Neural progenitor cell (in vitro differentiated cells): ENCODE measurements at places on chromosomes 16 and 17.

- DNase-seq, result no peak
These were observed 1.8 kb upstream of the TPPP3 start for GRCh38 chr16:67395105-67395457.

GRCh38 chr17:41917192-41917591 is 1.6 kb downstream of the ACLY start:
- DNase-seq, result peak; percentile 29

DNA sequence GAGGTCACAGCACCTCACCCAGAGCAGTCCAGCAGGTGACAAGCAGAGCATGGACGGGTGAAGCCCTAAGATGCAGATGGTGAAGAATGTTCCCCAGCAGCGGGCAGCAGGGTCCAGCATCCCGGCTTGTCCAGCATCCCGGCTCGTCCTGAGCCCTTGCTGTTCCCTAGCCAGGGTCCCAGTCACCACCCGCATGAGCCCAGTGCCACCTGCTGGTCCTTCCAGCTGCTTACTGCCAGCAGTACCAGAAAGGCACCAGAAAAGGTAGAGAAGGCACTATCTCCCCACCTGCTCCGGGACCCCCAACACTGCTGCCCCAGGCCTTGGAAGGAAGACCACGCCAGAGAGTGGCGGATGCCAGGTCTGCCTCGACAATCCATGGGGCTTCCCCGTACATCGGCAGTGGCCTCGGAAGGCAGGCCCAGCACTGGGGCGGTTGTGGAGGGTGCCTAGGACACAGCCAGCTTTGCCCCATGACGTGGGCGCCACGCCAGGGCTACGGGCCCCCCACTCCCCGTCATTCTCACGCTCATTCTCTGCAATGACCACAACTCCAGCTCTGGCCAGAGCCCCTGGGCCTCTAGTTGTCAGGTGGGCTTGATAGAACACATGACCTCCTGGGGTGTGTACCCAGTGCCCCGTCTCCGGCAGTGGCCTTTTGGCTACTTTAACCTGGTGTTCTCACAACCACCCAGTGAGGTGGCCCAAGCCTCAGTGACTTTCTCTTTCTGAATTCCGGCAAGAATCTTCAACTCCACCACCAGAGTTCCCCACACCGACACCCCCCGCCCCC is 1.4 kb downstream of the CENPX start:
- peak; percentile 78 for DNase-seq

DNA sequence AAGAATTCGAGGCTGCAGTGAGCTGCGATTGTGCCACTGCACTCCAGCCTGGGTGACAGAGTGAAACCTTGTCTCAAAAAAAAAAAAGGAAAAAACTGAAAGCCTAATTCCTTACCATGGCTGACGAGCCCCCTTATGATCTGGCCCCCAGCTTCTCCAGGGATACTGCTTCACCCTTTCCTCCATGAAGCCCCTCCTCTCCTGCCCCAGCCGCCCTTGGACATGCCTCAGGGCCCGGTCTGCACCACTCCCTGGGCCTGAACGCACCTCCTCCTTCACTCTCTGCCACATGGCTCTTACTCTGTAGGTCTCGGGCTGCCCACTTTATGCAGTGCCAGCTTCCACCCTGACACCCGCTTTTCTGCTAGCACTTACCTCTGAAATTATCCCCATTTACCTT is 65.3 kb downstream of the COG7 start:
- no peak for DNase-seq

- peak; percentile 45 for DNase-seq
These were observed 722 bp upstream of the TIMP2 start for GRCh38 chr17:78925662-78926555.

DNA sequence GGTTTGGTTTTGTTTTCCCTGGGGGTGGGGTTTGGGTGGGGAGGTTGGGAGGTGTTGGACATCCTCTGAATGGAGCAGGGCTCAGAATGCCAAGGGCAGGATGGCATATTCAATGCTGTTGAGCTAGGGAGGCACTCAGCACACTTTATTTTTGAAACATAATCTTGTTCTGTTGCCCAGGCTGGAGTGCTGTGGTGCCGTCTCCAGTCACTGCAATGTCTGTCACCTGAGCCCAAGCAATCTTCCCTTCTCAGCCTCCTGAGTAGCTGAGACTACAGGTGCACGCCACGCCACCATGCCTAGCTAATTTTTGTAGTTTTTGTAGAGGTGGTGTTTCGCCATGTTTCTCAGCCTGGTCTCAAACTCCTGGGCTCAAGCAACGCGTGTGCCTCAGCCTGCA is 186.1 kb downstream of the RPTOR start:
- no peak for DNase-seq

DNA sequence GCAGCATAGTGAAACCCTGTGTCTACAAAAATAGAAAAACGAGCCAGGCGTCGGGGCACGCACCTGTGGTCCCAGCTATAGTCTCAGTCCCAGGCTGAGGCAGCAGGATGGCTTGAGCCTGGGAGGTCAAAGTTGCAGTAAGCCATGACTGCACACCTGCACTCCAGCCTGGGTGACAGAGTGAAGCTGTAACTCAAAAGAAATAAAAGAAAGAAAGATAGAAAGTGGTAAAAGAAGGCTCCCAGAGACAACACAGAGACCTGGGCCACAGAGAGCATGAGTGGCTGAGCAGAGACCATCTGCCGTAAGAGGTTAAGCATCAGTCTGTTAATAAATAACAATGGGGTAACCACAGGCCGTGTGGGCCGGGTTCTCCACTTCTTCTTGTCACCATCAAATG is 15.3 kb upstream of the HEXD start:
- no peak for DNase-seq

DNA sequence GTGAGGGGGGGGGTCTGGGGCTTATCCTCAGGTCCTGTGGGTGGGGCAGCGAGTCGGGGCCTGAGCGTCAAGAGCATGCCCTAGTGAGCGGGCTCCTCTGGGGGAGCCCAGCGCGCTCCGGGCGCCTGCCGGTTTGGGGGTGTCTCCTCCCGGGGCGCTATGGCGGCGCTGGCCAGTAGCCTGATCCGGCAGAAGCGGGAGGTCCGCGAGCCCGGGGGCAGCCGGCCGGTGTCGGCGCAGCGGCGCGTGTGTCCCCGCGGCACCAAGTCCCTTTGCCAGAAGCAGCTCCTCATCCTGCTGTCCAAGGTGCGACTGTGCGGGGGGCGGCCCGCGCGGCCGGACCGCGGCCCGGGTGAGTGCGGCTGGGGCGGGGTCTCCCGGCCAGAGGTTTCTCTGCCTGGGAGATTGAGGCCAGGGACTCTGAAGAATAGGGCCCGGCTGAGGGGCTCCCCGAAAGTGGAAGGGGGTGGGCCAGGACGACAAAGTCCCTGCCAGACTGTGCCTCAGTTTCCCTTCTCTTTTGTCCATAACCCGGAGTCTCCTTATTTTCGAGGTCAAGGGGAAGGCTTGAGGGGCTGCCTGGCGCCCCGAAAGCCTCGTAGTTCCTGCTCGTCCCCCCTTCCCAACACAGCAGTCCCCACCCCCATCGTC is at the start of gene FGF11:
TSS of gene FGF11 (plus strand) at position 51 of the 651 bp plus-strand sequence. CDS start at position 160, 109 bp downstream.
- peak; percentile 56 for DNase-seq

- DNase-seq, result no peak
These were observed 24.1 kb downstream of the SEC14L5 start for GRCh38 chr16:4982056-4982867.

- no peak for DNase-seq
These were observed 1.4 kb downstream of the TMEM235 start for GRCh38 chr17:78232859-78233173.

DNA sequence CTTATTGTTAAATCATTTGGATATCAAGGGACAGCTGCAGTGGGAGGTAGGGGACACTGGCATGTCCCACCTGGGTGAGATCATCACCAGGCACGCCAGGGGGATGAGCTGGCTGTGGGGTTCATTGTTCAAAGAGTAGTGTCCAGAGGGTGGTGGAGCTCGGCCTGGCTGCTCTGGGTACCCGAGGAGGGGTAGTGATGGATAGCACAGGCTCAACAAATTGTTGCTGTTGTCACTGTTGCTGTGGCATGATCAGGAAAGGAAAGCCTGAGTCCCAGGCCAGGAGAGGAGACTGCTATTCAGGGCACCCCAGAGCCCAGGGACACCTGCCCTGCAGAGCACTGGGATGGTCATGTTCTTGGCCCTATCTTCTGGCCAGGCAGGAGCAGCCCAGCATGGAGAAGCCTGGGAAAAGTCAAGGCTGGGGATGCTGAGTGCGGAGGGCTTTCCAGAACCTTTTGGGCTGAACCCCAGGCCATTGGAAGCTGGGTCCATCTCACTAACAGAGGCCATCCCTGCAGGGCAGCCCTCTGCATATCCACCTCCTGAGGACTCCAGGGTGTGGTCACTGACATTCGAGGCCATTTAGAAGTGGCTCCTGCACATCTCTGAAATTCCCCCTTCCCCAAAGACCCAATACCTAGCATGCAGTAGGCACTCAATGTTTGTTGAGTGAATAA is 12.1 kb downstream of the BEAN1 start:
- no peak for DNase-seq

- DNase-seq, result no peak
These were observed 252.5 kb downstream of the SLC39A11 start for GRCh38 chr17:72840019-72840418.

DNA sequence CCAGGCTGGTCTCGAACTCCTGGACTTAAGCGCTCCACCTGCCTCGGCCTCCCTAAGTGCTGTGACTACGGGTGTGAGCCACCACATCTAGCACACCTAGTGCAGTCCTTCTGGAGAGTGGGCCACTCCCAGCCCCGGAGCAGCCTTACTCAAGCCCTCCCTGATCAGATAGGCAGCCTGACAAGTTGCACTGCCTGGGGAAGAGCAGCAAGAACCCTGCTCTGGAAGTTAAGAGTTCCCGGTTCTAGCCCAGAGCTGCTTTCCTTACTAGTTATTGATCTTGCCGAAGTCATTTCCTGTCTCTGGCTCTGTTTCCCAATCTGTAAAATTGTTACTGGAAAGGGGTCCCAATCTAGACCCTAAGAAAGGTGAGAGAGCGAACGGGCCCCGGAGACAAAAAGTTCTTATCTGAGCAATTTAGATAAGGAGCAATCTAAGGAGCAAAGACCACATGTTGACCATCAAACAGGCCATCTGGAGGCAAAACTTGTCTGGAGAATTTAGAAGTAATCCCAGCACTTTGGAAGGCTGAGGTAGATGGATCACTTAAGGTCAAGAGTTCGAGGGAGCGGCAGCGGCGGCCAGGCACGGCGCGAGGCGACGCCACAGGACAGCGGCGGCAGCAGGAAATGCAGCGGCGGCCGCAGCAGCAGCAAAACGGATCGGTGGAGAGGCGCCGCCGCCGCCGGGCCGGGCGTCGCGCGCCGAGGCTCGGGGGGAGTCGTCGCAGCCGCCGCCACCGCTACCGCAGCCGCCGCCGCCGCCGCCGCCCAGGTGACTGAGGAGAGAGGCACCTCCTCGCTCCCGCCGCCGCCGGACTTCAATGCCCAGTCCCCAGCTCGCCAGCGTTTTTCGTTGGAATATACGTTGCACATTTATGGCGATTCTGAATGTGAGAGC is 4.3 kb upstream of the NAGLU start:
- DNase-seq, result peak; percentile 87

DNA sequence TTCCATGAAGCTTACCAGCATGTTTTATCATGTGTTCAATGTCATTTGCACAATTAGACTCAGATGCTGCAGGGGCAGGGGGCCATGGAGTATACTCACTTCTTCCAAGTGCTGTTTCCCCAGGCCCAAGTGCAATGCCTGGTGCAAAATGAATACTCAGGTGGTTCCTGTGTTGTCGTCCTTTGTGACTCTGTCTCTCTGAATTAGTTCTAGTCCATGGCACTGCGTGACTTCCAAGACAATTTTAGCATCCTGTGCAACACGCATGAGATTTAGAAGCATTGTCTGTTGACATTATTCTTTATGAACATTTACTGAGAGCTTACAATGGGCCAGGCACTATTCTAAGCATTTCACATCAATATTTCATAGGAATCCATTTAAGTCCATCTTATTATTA is 769.7 kb upstream of the RBFOX1 start:
- no peak for DNase-seq

- DNase-seq, result no peak
These were observed 82.1 kb downstream of the CCT6B start for GRCh38 chr17:34879146-34879545.

DNA sequence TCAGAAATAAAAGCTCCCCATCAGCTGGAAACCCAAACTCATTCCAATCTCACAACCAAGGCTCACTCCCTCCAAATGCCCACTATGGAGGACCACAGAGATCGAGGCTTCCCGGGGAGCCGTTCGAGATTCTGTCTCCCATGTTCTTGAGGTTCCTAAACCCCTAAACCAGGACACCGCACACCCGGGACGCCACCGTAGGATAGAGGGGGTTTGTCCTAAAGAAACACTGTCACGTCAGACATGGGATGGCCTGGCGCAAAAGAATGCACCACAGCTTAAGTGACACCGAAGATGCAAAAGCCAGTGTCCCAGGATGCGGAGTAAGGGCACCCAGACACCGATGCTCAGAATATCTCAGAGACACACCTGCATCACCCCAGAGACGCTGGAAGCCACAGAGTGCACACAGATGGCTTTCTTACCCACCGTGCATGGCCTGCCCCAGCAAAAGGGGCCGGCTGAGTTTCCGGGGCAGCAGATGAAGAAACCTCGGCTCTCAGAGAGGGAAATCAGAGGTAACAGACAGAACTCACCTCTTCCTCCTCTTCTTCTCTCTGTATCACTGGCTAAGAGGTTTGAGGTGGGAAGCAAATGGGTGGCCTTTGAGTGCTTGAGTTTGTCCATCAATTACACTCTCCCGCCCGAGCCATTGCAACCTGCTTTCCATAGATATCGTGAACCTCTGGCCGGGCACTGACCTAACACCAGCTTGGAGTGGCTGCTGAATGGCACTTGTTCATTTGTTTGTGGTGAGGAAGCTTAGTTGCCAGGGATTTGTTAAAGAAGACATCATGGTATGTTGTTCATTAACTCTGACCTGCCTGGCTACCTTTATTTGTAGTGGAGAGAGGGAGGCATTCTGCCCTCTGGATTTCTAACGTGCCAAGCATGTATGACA is 65.1 kb upstream of the TNRC6C start:
- DNase-seq, result no peak

DNA sequence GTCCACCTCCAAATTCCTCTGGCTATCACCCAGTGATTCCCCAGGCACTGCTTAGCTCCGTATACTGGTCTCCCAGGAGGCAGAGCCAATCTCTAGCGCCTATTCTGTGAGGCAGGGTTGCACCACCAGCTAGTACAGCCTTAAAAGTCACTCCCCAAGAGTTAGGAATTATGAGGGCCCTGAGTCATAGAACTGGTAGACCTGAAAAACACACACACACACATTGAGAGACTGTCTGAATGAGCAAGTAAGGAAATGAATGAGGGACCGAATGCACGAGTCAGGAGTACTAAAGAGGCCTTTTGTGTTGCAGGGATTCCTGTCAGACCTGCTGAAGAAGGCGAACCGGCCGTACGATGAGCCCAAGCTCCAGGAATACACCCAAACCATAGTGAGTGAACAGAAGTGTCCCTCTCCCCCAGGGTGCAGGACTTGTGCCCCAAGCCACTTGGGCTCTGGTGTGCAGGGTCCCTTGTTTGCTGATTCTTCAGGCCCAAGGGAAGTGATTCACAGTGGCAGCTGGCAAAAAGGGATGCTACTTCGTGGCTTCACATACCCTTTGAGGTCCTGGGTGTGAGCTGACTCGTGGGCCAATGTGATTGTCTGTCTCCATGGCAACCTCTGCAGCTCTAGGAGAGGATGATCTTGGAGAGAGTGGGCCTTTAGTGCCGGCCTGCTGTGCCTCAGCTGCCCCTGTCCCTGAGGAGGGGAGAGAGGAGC is 24.7 kb downstream of the CALB2 start:
- peak; percentile 43 for DNase-seq

- DNase-seq, result no peak
These were observed 12.8 kb downstream of the CPNE2 start for GRCh38 chr16:57105184-57105583.
